ENCODE measurements at places on chromosomes 1 and 21.

GRCh38 chr1:43449708-43450069 lies 4.0 kb downstream of the HYI start:
- DNase-seq = no peak

- DNase-seq = no peak
Observed at GRCh38 chr1:23613191-23614031, 54.1 kb upstream of the ID3 start.

- DNase-seq = peak; percentile 77
Observed at GRCh38 chr1:12434174-12434573, 183.8 kb downstream of the DHRS3 start.

DNA sequence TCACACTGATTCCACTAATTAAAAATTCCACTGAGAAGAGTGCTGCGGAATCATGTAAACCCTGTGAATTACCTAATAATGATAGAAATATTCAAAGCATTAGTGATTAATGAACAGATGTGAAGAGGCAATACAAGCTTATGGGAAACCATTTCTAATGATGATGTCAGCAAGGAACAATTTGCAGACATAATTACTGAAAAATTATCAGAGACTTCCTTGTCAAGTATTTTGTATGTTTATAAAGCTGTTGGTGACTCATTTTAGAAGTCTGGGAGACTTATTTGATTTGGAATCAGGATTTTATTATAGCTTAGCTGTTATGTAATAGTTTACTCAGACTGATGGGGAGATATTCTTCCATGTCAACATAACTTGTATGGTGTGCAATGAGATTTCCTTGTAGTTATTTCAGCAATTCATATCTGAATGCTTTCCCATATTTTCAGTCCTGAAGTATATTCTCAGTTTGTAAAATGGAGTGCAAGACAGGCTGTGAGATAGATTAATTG lies 135.5 kb downstream of the TGFB2 start:
- no peak for DNase-seq

DNA sequence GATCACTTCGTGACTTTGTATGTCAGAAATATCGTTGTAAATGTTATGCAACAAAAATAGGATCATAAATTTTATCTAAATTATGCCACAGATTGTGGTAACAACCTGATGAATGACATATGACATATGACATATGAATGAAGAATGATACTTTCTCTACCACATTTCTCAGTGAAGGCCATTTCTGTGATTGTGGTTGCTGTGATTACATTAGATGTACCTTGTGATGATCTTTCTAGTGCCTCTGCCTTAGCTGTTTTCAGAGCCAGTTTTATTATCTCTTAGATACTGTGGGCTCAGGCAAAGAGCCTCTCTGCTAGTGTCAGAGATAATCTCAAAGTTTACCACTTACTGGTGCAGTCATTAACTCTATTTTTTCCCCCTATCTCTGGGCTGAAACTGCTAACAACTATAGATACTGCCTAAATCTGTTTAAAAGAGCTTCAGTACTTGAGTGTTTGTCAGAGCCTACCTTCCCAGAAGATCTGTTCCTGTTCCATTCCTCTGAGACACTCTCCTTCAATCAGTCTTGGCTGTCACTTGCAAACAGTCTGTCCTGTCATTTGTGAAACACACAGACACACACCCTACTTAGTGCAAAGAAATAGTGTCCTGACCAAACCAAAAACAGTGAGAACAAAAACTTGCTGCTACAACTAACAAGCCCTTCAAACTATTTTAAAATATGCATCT lies 55.5 kb downstream of the HMCN1 start:
- no peak for DNase-seq

DNA sequence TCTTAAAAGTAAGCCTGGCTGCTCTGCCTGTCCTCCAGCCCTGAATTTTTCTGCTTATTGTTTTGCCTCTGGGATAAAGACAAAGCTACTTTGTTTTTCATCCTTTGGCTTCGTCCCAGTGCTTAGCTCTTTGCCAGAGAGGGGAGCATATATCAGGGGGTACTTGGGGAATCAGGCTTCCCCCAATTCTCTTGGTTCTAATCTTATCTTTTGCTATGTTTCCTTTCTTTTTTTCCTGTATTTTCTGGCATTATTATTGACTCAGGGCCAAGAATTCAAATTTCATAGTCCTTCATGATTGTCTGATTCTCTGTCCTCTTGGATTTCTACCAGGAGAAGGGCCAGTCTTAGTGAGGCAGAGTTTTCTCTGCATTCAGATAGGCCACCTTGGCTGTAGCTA lies 51.2 kb downstream of the GIPC2 start:
- DNase-seq = no peak

- no peak for DNase-seq
Observed at GRCh38 chr1:70247768-70248167, 26.6 kb downstream of the SRSF11 start.

GRCh38 chr1:193951984-193952383 lies 765.6 kb upstream of the B3GALT2 start:
- no peak for DNase-seq

DNA sequence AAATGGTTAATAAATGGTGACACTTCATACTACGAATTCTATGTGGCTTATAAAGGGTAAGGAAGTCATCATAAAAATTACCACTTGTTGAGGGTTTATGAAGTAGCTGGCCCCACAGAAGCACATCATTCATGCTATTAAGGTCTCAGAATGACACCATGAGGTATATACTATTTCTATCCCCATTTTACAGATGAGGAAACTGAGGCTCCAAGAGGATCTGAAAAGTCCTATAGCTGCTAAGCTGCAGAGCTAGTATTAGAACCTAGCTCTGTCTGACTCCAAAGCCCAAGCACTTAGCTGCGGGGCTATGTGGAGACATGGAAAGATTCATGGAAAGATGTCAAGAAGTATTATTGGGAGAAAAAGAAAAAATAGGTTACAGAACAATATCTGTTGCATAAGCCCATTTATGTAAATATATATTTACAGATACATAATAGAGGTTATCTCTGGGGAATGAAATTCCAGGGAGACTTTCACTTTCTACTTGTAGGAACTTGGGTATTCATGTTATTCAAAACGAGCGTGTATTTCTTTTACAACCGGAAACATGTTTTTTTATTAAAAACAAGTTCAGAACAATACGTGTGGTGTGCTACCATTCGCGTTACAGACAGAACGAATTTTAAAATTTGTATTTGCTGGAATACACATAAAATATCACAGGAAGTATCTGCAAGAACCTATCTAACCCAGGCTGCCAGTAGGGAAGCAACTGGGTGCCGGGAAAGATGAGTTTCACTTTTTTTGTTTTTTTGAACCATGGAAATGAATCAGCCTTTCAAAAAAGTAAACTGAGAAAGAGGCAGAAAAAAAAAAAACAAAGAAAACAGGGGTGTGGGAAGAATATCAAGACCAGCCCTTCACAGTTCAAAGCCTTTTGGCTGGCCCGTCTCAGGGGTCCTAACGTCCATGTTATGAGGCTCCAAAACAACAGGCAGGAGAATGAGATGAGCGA lies 13.4 kb downstream of the SPOCD1 start:
- DNase-seq = no peak

DNA sequence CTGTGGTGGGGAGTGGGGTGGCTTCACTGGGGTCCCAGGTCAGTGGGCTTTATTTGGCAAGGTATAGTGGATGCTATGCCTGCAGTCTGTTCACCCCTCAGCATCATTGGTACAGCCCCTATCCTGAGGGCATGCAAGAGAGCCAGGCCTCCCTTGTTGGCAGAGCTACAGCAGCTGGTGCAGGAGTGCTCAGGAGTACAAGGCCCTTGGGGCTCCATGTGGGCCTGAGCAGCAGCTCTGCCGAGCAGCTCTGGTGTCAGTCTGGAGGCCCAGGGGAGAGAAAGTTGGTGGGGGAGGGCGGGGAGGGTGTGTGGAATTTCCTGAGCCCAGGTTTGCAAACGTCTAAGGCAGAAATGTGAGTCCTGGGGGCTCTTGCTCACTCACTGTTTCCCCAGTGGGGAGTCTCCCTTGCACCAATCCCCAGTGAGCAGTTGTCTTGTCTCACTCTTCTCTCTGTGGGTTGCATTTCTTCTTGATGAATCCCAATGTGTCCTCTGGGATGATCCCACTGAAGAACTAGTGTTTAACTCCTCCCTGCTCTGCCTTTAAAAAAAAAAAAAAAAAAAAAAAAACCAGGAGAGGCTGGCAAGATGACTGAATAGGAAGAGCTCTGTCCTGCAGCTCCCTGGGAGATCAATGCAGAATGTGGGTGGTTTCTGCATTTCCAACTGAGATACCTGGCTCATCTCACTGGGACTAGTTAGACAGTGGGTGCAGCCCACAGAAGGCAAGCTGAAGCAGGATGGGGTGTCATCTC lies 39.5 kb upstream of the CYP4X1 start:
- DNase-seq = no peak

- no peak for DNase-seq
Observed at GRCh38 chr1:19973616-19974015, 5.8 kb downstream of the PLA2G2A start.

DNA sequence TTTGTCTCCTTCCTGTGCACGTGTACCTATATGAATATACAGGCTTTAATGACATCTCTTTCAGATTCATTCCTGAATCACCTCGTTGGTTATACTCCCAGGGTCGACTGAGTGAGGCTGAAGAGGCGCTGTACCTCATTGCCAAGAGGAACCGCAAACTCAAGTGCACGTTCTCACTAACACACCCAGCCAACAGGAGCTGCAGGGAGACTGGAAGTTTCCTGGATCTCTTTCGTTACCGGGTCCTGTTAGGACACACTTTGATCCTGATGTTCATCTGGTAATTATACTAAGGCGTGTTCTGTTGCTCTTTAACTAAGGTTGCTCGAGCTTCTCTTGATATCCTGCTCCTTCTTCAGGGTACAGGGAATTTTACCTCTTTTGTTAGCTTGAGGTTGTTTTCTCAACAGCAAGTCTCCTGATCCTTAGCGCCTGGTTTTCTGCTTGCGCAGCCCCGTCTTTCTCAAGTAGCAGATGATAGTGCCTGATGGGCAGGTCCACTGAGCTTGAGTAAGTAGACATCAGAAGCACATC lies 55.1 kb downstream of the SLC22A15 start:
- no peak for DNase-seq

DNA sequence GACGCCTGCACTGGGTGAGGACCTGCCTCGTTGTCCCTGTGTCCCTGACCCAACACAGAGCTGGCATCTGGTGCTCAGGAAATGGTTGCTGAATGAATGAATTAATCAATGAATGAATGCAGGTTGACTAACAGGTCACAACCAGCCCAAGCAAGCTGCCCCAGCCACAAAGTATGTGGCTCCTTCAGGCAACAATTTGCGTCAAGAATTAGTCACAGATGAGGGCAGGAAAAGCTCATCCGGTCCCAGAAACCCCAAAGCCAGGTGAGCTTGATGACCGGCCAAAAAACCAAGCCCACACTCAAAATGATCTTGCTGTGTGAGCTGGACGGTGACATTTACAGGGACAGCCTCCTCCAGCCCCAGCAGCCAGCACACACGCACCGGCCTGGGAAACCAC lies 40.6 kb upstream of the GPR153 start:
- DNase-seq = no peak

DNA sequence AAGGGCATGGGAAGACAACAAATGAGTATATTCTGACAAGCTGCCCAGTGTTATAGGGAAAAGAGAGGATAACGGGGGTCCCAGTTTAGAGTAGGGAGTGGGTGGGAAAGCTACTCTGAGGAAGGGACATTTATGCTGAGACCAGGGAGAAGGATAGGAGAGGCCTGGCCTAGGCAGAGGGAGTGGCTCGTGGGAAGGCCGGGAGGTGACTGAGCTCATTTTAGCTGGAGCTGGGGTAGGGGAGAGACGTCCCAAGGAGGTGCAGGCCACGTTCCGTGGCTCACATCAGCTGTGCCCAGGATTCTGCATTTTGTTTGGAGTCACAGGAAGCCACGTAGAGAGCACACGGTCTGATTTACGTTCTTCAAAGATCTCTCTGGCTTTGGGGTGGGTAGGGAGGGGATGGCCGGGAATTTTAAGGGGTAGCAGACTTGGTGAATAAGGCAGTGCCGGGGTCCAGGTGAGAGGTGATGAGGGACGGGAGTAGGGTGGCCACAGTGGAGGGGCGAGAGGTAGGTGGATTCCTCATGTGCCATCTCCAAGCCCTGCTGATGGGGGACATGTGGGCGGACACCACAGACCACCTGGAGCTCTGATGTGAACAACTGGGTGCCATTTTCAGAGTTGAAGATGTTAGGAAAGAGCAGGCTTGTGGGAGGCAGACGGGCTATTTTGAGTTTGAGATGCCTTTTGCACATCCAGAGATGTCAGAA lies 4.7 kb downstream of the TINAGL1 start:
- no peak for DNase-seq

GRCh38 chr1:244368279-244368678 lies 83.4 kb downstream of the ADSS2 start:
- DNase-seq = no peak

DNA sequence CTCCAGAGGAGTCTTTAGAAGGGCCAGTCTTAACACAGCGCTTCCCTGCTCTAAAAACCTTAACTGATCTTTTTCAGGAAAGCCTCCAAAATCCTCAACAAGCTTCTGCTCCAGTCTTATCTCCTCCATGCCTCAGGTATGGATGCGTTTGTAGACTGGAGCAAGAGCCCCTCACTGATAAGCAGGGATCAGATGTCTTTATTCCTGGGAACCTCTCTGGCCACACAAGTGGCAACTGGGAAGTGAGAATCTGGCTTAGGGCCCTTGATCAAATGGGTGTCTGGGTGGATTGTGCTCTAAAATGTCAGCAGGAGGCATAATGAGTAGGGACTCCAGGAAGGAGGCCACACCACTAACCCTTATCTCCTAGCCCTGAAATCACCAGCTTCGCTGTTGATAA lies 1.4 kb downstream of the ZBTB8A start:
- no peak for DNase-seq

DNA sequence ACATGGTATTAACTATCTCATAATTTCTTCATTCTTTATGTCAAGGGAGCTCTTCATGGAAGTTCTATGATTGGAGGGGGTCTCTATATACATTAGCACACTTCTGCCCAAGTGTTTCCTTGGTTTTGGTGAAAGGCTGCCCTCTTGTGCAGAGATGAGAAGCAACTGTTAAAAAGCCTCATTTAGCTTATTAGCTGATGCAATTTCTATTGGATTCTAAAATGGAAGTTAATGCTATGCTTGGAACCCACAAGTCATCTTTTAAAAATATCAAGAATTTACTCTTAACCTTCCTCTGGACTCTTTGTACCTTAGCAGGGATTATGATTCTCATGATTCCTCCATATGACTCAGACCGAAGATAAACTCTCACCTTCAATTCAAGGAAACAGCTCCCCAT lies 328.9 kb downstream of the PTBP2 start:
- peak; percentile 36 for DNase-seq

DNA sequence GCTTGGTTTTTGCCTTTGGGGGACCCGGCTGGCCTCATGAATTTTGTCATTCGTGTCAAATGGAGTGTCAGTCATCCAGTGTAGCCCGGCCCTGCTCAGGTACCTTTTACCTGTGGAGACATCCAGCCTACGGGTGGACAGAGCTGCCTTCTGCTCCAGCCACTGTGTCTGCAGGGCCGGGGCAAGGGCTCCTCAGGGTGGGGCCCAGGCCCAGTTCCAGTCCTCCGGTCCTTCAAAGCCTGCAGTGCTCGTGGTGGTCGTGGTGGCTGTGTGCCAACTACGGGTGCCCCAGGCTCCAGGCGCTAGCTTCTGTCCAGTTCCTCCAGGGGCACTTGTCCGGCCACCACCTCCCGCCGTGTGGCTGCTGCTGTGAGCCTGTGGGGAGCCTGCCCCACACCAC lies 54.8 kb downstream of the TRIM11 start:
- DNase-seq = no peak

GRCh38 chr1:77776007-77776700 lies 3.3 kb upstream of the MIGA1 start:
- no peak for DNase-seq

GRCh38 chr1:151570819-151571218 lies 30.7 kb downstream of the TUFT1 start:
- DNase-seq = no peak

- DNase-seq = no peak
Observed at GRCh38 chr1:230381585-230381984, 44.5 kb downstream of the PGBD5 start.

Measured in SJCRH30 (cell line).